ENCODE measurements at places on chromosomes 3 and 15.

GRCh38 chr3:77780278-77780996 lies 740.5 kb downstream of the ROBO2 start:
- DNase-seq = no peak

DNA sequence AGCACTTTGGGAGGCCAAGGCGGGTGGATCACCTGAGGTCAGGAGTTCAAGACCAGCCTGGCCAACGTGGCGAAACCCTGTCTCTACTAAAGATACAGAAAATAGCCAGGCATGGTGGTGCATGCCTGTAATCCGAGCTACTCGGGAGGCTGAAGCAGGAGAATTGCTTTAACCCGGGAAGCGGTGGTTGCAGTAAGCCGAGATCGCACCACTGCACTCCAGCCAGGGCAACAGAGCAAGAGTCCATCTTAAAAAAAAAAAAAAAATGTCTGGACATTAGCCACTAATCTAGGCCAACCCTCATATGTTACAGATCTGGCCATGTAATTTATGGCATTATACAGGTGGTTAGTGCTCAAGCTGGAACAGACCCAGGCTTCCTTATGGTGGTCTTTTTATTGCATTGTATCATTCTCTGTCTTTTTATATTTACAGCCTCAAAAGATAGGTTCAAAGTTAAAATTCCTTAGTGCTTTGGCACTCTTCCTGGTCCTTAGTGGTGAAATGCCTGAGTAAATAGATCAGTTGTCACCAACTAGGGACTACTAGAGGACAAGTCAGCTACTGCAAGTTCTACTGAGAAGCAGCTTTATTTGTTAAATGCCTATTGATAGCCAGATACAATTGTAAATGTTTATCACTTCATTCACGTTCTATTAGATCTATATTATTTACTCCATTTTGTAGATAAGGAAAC lies 16.0 kb downstream of the STARD9 start:
- no peak for DNase-seq

GRCh38 chr3:90062016-90062415 lies 954.6 kb downstream of the EPHA3 start:
- DNase-seq = no peak

DNA sequence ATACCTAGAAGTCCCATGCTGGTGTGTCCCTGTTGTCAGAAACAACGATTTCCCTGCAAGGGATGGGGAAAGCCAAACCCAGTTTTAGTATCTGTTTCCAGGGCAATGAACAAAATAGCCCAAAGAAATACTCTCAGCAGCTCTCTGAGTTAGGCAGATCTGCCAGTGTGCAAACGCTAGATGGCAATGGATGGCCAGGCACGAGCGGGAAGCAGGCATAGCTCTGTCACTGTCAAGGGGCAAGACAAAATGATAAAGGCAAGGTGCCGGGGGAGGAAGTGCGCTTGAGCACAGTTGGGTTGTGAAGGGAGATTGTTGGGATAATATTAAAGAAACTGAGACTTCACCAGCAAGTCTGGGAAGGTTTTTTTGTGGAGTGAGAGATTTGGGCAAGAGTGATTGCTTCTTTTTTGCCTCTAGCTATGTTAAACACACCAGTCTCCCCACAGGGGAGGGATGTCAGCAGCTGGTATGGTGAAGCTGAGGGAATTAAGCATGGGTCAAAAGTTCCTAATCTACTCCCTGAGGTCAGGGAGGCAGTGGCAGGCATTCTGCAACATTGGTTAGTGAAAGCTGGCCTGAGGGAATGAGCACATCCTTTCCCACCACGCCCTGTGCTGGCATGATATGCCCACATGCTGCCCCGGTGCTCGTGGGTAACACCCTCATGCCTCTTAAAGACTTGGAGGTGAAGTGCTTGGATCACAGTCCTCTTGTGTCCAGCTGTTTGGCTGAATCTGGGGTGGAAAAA lies 117.5 kb downstream of the PDCD6IP start:
- DNase-seq = no peak

- DNase-seq = no peak
Observed at GRCh38 chr15:31045606-31046005, 54.2 kb upstream of the MTMR10 start.

DNA sequence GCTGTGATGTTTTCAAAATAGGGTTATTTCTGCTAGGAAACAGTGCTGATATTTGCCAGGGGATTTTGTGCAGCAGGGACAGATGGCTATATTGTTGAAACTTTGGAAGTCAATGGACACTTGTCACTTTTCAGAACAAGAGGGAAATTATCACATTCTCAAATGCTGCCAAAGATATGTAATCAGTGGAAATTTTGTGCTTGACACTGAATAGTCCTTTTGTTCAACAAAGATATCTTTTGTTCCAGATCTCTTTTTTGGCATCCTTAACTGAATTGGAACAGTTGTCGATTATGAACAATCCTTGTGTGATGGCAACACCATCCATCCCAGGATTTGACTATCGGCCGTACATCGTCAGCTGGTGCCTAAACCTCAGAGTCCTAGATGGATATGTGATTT lies 7.8 kb downstream of the CEP97 start:
- DNase-seq = no peak

- no peak for DNase-seq
Observed at GRCh38 chr3:49775538-49775937, 10.8 kb downstream of the IP6K1 start.

DNA sequence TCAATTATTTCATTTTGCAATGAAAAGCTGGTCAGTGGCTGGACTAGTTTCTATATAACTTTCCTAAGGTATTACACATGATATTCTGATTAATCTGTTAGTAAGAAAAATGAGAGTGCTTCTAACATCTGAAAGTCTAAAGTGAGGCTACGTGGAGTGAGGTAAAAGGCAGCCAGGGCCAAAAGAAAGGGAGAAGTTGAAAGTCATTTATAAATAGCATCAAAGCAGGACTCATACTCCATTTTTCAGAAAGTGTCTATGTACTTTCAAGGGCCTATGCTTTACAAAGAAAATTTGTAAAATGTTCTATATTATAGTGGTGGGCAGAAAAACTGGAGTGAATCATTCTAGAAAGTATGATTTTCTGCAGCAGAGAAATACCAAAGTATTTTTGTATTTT lies 80.0 kb downstream of the CSNK1G1 start:
- no peak for DNase-seq

- no peak for DNase-seq
Observed at GRCh38 chr3:183548262-183548769, 7.2 kb downstream of the KLHL6 start.

- no peak for DNase-seq
Observed at GRCh38 chr3:141112686-141113297, 61.6 kb downstream of the SPSB4 start.

DNA sequence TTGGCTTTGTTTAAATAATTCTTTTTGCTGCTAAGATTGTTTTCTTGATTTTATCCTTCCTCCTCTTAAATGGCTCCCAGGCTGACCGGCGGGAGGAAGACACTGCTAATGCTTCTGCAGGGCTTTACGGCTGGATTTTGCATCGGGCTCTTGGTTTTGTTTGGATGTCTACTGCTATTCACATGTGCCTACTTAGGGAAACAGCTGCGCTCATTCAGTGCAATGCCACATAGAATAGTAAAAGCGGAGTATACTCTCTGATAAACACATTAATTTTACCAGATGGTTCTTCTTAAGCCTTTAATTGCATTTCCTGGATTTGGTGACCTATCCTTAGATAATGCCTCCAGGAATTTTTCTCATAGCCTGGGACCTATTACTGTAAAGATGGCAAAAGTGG lies 146.6 kb downstream of the THSD4 start:
- no peak for DNase-seq
